ENCODE measurements at places on chromosomes 6 and 20.

DNA sequence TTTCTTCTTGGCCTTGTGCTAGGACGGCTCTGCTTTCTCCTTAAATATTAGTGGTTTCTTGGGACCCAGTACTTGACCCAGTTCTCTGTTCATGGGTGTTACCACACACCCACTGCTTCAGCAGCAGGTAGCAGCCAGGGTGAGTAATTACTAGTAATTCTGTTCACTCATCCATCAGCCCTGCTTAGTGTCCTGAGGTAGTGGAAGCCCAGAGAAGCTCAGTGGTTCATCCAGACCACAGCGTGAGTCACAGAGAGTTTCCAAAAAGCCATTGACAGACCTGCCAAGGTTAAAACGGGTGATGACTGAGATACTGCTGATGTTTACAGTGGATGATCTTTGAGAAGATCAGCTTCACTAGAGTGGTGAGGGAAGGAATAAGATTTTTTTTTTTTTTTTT lies 51.7 kb upstream of the HINT3 start:
- DNase-seq, result peak; percentile 69

DNA sequence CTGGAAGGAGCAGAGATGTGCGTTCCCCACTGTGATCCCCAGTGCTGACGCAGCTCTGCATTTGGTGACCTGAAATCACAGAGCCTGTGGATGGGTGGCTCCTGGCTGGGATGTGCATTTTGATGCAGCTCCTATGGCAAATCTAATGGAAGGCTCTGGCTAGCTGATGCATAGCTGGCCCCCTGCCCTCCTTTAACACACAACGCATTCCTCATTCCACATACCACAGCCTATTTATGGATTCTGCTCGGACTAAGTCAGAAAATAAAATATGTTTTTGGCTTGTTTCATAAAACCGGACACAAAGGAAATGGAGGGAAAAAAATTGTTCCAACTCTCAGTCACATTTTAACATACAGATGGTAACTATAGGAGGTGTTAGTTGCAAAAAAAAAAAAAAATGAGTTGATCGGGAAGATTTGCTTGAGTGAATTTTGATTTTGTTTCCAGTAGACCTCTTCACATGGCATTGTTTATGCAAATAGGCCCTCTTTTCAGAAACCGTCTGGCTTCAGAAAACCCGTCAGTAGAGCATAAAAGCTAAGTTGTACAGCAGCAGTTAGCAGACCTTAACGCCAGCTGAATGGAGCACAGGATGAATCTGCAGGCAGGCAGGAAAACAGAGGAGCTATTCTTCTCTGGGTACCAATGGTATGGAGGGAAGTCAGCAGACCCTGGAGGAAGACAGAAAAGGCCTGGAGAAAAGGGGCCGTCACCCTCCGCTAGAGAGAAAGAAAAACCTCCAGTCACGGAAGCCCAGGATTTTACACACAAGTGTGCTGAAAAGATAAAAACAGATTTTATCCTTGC lies 215.4 kb downstream of the HDGFL1 start:
- DNase-seq, result no peak

DNA sequence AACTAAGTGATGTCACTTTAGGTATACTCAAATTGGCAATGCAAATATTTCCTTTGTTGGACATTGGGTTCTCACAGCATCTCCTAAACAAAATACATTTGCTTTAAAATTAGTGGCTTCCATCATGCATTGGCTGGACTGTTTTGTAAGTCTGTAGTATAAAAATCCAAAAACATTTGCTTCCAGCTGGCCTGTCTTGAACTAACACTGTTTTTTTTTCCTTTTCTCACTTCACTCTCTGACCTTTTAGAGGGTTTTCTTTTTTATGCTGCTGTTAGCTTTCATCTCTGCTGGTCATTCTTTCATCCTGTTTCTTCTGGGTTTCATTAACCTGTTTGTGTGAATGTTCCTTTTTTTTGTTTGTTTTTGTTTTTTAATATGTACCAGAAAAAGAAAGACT lies 121.7 kb upstream of the MLIP start:
- no peak for DNase-seq

- DNase-seq, result no peak
Observed at GRCh38 chr20:48688579-48688978, 139.2 kb downstream of the PREX1 start.

DNA sequence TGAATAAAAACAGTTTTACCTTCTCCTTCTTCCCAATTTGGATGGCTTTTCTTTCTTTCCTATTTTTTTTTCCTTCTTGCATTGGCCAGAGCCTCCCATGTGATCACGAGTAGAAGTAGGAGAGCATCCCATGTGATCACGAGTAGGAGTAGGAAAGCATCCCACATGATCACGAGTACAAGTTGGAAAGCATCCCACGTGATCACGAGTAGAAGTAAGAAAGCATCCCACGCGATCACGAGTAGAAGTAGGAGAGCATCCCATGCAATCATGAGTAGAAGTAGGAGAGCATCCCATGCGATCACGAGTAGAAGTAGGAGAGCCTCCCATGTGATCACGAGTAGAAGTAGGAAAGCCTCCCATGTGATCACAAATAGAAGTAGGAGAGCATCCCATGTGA lies 218.6 kb downstream of the DLL1 start:
- DNase-seq, result no peak

DNA sequence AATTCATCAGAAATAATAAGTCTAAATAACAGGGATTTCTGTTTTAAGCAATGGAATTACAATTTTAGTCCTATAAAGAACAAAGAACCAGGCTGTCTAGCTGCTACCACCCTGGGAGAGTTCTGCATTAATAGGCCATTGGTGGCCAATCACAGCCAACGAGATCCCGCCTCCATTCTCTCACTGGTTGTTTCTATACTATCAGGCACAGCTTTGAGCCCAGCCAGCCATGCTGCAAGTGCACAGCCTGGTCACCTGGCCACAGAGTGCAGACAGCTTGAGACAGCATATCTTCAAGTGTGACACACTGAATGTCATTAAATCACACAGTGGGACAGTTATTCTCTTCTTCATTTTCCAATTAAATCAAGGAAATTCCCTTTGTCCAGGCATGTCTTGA lies 16.1 kb upstream of the RAB22A start:
- DNase-seq, result no peak

GRCh38 chr20:47703748-47704147 lies 81.5 kb downstream of the SULF2 start:
- DNase-seq, result no peak

DNA sequence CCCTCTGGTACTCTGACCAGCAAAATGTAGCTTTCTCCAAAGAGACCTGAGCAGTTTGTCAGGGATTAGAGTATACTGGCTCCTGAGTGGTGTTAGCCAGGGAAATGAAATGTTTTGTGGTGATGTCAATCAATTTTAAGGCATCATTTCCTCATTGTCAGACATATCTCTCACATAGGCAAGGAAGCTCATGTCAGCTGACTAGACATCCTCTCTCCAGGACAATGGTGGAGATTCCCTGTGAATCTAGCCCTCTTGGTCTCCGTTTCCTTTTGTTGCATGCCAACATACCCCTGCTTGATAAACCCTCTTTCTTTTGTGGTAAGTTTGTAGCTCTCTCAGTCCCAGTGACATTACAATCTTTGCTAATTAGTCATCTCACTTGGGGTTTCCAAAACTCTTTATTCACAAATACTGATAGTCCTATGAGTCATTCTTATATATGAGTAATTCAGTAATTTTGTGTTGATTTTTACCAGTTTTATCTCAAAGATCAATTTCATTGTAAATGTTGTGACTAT lies 135.6 kb upstream of the PTPRK start:
- DNase-seq, result peak; percentile 19
